ENCODE measurements at places on chromosomes 3 and 15.
A peak's percentile ranks its signal among the peaks of the same experiment; 100 is the strongest.

- DNase-seq, result peak; percentile 35
Observed at GRCh38 chr3:56923526-56924224, 121.9 kb upstream of the ARHGEF3 start.

- DNase-seq, result no peak
Observed at GRCh38 chr15:53580366-53580765, 179.1 kb downstream of the WDR72 start.

- no peak for DNase-seq
Observed at GRCh38 chr3:42157540-42158538, 66.7 kb downstream of the TRAK1 start.

DNA sequence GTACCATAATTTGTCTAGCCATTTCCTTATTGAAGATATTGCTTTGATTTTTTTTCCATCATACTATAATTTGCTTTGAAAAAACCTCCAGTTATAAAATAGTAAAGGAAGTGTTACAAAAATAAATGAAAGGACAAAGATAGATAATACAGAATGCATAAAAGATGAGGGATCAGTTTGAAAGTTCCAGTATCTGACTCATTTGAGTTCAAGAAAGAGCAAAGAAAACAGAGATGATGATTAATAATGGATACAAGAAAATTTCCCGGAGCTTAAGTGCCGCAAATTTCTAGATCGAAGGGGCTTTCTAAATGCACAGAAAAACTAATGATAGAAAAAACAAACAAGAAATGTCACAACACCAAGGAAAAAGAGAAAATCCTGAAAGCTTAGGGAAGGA lies 4.3 kb downstream of the WDR48 start:
- DNase-seq, result no peak

GRCh38 chr3:11554236-11554610 lies 89.5 kb downstream of the VGLL4 start:
- no peak for DNase-seq

DNA sequence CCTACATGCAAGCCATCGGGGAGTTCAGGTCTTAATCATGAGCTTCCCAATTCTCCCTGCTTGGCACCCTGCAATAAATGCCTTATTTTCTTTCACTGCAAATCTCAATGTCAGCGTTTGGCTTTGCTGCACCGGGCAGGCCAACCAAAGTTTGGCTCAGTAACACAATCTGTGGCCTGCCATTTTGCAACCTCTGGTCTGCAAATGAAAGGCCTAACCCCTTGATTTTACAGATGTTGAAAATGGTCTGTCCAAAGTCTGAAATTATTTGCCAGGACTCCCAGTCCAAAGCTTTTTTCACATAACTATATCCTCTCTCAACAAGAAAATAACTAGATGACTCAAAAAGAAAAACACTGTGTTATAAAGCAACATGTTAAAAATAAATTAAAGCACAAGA lies 34.0 kb upstream of the LEKR1 start:
- DNase-seq, result no peak

GRCh38 chr15:96720251-96720650 lies 389.8 kb downstream of the NR2F2 start:
- DNase-seq, result no peak

DNA sequence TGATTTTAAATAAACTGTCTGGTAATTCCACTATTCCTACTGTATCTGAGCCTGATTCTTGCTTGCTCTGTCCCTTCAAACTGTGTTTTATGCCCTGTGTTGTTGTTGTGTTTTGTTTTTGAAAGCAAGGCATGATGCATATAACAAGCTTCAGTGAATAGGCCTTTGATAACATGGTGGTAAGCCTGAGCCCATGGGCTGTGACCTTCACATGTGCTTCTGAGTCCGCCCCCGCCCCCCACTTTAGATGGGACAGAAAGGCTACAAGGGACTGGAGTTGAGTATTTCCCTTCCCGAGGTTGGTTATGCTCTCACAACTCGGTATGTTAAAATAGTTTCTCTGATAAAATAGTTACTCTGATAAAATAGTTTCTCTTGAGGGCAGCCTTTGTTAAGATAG lies 119.0 kb upstream of the WNT7A start:
- no peak for DNase-seq

- DNase-seq, result no peak
Observed at GRCh38 chr3:40780925-40781406, 256.2 kb downstream of the ZNF621 start.

- DNase-seq, result no peak
Observed at GRCh38 chr3:22994781-22995180, 208.3 kb upstream of the UBE2E2 start.

- DNase-seq, result no peak
Observed at GRCh38 chr3:97958396-97958795, 13.8 kb downstream of the RIOX2 start.

DNA sequence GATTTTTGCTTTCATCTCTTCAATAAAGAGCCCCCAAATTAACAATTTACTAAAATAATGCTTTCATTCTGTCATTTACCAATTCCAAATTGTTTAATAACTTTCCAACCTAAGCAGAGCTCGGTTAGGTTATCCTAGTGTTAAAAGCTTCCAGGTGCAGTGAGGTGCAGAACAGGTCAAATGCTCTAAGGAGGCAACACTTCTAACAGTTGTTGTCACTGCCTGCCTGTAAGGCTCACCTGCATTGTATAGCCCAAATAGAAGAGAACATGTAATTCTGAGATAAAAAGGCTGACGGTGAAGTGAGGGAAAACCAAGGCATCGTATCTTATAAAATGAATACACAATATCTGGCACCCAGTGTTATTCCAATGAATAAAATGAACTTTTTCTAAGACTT lies 9.1 kb downstream of the ZNF280D start:
- DNase-seq, result no peak

- DNase-seq, result no peak
Observed at GRCh38 chr15:69852482-69852881, 245.2 kb downstream of the TLE3 start.

DNA sequence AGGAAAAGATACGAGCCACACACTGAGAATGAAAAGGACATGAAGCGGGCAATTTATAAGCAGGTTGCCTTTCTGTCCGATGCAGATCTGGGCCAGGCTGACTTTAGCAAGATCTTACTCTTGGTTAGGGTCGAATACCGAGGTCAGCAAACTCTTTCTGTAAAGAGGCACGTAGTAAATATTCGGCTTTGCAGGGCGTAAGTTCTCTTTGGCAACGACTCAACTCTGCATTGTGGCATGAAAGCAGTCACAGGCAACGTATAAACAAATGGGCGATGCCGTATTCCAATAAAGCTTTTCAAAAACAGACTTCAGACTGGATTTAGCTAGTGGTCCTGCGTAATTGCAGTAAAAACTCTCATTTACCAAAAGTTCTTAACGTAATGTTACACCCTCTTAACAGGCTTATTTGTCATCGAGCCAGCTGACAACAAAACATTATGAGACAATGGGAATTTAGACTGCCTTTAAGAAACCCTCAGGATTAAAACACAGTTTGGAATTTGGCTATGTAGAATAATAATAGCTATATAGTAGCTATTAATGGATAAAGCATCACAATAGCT lies 13.1 kb upstream of the RPL35A start:
- DNase-seq, result no peak

GRCh38 chr15:93300796-93301195 lies 211.8 kb upstream of the RGMA start:
- DNase-seq, result no peak

- no peak for DNase-seq
Observed at GRCh38 chr15:42056934-42057798, 36.3 kb upstream of the PLA2G4E start.

- DNase-seq, result no peak
Observed at GRCh38 chr3:105827959-105828358, 40.9 kb downstream of the CBLB start.

DNA sequence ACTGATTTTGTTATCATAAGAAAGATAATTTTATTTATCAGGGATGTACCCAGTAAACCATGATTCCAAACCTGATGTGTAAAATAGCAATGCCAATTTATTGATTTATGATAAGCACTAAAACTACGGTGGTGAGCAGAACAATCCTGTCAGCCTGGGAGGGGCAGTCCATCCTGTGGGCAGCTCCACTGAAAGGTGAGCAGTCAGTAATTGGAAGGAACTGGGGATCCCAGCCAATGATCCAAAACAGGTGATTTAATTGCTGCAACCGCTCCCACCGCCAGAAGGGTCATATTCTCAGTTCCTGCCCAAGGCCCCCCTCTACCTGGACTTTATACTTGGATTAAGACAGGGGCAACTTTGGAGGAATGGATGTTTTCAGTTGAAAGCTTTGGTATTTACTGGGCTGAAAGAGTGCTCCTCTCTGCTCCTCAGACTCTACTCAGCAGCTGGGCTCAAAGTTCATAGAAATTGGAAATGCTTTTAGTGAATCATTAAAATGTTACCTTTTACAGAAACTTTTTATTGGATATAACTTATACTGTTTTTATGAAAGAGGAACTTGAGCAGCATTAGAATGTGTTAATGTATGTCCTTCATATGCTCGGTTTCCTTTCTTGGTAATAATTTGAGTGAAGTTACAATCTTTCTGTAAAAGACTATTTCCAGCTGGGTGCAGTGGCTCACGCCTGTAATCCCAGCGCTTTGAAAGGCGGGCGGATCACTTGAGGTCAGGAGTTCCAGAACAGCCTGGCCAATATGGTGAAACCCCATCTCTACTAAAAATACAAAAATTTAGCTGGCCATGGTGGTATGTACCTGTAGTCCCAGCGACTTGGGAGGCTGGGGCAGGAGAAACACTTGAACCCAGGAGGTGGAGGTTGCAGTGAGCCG lies 198.6 kb upstream of the IL12A start:
- DNase-seq, result no peak

DNA sequence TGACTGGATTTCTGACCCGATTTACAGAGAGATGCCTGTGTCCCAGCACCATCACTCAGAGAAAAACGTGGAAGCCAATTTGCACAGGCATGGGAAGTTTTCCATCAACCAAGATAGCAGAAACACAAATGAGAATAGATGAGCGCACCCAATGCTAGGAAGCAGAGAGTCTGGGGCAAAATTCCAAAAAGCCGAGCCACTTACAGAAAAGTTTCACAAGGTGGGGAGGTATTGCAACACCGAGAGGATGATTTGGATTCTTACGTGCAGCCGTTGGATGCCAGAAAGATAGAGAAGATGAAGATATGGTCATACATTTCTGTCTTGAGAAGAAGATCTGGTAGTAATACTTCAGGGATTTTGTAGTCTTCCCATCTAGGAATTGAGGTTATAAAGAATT lies 57.4 kb downstream of the UNC13C start:
- no peak for DNase-seq

DNA sequence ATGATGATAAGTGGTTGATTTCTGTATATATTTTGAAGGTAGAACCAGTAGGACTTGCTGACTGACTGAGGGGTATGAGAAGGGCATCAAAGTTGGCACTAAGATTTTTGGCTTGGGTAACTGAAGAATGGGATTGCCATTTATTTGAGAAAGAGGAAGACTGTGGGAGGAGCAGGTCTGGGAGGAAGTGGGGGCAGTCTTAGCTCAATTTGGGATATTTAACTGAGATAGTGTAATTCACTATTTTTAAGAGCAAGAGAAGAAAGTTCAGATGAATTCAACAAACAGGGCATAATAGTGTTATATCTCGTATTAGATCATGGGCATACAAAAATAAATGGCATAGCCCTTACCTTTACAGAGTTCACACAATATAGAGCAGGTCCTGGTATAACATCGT lies 1.7 kb downstream of the BUB1B start:
- DNase-seq, result no peak

DNA sequence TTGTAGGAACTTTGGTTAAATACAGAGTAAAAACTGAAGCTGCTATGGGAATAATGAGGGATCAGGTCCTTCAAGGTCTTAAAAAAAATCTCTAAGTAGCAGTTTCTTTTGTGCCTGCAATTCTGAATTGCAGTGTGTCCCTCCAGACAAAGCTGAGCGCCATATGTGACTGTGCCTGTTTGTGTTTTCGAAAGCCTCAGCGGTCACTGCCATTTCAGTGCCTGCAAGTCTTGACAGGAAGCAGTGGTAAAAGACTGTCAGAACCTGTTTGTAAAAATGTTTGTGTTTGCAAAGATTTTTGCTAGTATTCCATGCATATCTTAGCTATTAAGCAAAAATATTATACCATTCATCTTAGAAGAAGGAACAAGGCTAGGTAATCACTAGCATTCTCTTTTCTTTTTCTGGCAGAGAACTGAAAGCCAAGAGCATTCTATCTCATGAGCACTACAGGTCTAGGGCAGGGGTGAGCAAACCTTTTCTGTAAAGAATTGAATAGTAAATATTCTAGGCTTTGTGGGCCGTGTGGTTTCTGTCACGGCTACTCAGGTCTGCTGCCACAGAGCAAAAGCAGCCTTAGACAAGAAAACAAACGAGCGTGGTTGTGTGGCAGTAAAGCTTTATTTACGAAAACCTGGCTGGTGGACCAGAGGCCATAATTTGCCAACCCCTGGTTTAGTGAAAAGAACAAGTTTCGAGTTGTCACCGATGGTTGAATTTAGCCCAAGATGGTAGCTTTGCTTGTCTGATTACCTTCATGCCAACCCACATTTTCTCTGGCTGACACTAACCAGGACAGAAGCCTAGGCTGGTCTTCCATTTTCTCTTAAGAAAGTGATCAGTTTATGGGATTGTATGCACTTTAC lies 134.4 kb downstream of the CACNA1D start:
- no peak for DNase-seq

- DNase-seq, result no peak
Observed at GRCh38 chr3:72153477-72154314, 368.7 kb upstream of the PROK2 start.

DNA sequence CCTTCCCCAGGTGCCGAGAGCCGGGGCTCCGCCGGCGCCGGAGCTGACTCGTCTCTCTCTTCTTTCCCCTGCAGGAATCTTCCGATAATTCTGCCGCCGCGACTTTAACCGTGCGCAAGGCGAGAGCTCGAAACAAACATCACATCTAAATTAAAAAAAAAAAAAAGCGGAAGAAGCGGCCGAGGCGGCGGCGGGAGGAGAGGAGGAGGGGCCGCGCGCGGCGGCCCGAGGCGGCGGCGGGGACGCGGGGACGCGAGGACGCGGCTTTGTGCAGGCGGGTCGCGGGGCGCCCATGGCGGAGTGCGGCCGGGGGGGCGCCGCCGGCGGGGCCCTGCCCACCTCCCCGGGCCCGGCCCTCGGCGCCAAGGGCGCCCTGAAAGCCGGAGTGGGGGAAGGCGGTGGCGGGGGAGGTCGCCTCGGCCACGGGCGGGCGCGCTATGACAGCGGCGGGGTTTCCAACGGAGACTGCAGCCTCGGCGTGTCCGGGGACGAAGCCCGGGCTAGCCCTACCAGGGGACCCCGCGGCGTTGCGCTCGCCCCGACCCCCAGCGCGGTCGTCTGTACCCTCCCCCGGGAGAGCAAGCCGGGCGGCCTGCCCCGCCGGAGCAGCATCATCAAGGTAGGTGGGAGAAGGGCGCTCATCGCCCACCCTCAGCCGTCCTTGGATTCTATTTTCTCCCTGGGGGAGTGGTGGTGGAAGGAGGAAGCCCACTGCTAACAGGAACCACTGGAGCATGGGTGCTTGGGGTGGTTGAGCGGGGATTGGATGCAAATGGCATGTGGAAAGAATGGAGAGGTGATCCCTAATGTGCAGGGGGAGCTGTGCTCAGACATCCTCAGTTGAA lies at the start of gene PLCL2:
TSS of gene PLCL2 (plus strand) at position 208 of the 845 bp plus-strand sequence. CDS start at position 293, 85 bp downstream.
- peak; percentile 62 for DNase-seq

- no peak for DNase-seq
Observed at GRCh38 chr3:138406606-138407005, 27.8 kb upstream of the ESYT3 start.

- DNase-seq, result no peak
Observed at GRCh38 chr3:155101398-155101797, 21.3 kb downstream of the MME start.

Data from activated gamma-delta T cell treated with Interleukin-2 at 50 U/mL for 16 hours (primary cell).